ENCODE measurements at places on chromosomes 5 and 9. TPM values are rescaled to one million over a fixed set of nuclear protein-coding genes. Genes with fewer than 3 reads are reported as not detected.

FCN1 gene
- not detected for total RNA-seq

PCDHGA7 gene
- total RNA-seq: 1.1 TPM

DNA sequence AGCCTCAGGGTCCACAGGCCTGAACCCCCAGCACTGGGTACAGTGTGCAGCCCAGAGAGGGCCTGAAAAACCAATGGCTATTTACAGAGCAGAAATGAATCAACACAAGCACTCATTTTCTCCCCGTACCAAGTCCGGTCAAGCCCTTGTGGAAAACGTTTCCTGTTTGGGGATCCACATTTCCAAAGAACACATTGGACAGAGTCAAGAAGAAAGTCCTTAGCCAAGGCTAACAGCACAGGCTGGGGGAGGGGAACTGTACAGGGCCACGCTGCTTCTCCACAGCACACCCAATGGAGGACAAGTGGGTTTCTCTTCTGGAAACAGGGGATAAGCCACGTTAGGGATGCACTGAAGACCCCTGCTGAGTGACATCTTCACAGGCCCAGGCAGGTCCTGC, 62.3 kb downstream of the NSUN2 start:
- DNase-seq: no peak

DNA sequence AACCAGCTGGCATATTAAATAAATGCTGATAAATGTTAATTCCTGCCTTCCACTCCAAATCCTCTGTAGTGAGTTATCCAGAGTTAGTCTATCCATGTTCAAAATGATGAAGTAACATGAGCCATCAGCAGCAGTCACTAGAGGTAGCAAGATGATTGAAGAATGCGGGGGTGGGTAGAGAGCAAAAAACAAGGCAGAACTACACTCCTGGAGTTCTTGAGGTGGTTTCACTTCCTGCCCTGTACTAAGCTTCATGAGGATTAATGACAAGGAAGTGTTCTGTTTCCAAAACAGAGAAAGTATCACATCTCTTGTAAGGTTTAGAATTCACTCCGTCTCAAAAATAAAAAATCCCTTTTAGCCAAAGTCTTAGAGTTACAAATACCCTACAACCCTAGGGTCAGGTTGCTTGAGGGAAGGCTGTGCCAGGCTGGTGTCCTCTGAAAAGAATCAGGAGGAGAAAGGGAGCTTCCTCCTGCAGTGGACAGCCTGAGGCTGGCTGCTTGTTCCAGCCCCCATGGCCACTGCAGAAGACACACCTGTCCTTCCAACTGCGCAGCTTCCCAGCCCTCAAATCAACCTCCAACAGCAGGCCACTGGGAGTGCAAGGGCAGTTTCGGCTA, 180.2 kb downstream of the DENND1A start:
- DNase-seq: no peak

DNA sequence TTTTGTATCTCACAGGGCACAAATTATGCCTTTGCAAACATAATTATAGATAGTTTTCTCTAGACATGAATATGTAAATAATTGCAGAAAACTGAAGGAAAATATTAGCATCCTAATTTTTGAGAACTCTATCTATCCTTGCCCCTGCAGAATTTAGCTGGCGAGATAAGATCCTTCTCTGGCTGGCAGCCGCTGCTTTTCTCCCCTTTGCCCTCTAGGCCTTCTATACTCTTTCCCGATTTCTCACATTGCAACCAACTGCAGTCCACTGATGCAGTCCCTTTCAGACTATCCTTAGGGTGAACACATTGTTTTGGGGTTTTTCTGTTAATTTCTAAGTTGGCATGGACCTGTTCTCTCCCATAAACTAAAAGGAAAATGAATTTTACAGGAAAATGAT, 91.3 kb downstream of the CD180 start:
- no peak for DNase-seq

SLC23A1 gene
- total RNA-seq: not detected

Data from neural progenitor cell (in vitro differentiated cells).